SK-N-DZ (cell line): ENCODE measurements at places on chromosomes 1 and 21.
A peak's percentile ranks its signal among the peaks of the same experiment; 100 is the strongest.

DNA sequence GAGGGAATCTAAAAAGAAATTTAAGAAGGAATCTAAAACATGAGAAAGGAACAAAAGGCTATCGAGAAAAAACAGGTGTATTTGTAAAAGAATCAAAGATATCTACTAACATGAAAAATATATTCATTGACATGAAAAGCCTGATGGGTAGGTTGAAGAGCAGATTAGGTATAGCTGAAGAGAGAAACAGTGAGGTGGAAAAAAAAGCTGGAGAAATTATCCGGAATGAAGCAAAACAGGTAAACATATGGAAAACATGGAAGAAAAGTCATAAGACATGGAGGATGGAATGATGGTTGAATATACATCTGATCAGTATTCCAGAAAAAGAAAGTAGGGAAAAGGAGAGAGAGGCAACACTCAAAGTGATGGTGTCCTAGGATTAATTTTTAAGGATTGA, 9.6 kb downstream of the EVA1C start:
- DNase-seq = no peak

DNA sequence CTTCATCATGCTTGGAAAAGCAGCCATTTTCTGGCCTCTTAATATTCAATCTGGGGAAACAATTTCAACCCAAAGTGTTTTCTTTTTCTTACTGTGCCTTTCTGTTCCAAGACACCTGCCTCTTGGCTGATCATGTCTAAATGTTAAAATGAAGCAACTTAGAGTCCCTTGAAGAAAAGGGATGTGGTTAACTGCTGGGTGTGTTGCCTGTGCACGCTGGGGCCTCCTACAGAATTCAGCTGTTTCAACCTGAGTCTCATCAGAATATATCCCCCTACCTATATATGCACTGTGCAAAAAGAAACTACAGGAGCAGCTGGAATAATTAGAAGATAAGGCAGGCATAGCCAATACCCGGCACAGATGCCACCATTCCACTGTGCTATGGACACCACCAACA, 222.0 kb downstream of the OMA1 start:
- DNase-seq = no peak

DNA sequence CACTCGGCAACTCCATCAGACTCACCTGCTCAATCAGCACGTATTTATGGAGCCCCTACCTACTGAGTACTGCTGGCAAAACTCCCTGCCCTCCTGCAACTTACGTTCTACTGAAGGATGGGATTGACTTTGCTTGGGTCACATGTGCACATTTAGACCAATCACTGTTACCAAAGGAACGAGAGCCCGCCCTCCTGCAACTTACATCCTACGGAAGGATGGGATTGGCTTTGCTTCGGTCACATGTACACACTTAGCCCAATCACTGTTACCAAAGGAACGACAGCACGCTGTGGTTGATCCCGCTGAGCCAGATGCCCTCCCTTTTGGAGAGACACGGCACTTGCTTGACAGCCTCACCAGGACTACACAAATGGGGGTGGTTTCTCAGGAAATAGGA, 46.0 kb downstream of the UBIAD1 start:
- DNase-seq = peak; percentile 59

DNA sequence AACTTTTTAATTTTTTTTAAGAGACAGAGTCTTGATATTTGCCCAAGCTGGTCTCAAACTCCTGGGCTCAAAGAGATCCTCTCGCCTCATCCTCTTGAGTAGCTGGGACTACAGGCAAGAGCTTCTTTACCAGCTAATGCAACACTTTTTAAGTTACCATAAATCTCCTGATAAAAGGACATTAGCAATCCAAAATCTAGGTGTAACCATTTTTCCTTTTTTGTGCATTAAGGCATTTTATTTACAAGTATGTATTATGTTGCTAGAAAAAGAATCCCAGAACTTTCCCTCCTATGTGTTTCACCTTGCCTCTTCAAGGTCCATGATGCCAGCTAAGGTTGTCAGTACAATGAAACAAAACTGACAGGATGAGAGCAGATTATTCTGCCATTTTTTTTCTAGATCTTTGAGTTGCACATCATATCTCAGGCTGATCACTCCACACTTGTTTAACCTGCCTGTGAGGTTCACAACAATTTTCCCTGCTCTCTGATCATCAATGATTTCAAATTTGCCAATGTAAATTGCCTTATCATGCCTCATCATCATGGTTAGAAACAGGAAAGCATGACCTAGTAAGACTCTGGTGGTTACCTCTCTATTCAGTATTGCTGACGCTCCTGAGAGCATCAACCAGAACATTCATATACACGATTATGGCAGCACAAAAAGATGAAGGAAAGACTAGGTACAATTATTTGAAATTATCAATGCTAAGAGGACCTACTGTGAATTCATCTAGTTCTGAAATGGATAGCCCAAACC, 173.2 kb downstream of the EIF4G3 start:
- no peak for DNase-seq

GRCh38 chr1:20472860-20473711, 12.9 kb downstream of the CAMK2N1 start:
- peak; percentile 87 for DNase-seq

DNA sequence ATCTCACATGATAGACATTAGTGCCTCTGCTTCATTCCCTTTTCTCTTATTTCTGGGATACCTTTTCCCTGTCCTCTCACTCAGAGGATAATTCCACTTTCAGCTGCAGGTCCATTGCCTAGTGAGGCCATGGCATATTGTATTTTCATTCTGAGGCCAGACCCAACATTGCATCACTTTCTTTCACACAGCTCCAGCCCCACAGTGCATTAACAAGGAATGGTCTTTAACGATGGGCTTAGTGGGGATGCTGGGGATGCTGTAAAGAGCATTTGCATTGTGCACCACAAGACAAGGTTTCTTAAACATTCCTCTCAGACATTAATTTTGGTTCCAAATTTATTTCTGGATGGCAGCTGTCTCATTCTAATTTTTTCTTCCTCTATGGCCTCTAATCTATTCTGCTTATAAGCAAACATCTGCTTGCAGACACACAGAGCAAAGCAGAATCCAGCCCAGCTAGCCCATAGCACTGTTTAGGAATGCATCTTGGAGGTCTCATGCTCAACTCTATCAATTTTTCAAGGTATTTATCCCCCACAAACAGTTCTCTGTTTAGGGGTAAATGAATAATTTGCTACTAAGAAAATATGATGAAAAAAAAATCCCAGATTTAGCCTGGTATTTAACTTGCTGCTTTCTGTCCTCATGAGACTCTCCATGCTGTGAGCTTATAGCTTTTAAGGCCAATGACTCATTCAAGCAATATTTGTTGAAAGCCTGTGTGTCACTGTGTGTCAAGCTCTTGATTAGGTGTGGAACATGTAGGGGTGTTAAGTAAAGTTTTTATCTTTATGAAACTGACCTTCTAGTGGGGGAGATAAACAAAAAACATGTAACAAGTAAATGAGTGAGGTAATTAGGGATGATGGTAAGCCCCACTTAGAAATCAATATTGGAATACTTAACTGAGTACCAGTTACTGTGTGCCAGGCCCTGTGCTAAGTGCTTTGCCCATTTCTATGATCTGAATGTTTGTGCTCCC, 44.5 kb upstream of the CCDC190 start:
- DNase-seq = no peak

DNA sequence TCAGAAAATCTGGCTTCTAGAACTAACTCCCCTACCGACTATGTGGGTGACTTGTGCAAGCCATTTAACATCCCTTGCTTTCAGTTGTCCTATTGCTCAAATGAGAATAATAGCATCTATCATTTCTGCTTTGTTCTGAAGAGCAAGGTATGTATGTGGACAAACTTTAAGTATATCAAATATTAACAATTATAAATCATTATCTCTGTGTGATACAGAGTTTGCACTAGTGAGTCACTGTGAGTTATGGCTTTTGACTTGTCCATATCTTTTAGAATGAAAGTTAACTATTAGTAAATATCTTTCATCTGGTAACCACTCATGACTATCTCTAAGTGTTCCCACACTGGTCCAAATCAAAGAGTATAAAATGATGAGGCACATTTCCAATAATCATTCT, 812.9 kb upstream of the ADGRL2 start:
- no peak for DNase-seq

DNA sequence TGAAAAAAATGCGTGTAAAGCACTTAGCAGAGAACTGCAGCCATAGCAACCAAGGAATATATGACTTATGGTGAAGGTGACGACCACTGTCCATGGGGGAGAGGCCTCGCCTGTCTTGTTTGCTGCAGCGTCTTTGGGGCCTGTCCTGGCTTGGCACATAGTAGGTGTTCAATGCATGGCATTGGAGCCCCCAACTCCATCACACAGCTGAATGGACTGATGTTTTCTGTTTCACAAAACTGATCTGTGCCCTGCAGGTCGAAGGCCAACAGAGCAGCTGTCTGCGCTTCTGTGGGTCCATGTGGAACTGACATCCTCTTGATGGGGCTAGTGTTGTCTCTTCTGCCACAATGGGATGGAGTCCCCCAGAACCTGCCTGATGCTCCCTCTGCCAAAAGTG, 296.0 kb downstream of the PTPRU start:
- DNase-seq = no peak

DNA sequence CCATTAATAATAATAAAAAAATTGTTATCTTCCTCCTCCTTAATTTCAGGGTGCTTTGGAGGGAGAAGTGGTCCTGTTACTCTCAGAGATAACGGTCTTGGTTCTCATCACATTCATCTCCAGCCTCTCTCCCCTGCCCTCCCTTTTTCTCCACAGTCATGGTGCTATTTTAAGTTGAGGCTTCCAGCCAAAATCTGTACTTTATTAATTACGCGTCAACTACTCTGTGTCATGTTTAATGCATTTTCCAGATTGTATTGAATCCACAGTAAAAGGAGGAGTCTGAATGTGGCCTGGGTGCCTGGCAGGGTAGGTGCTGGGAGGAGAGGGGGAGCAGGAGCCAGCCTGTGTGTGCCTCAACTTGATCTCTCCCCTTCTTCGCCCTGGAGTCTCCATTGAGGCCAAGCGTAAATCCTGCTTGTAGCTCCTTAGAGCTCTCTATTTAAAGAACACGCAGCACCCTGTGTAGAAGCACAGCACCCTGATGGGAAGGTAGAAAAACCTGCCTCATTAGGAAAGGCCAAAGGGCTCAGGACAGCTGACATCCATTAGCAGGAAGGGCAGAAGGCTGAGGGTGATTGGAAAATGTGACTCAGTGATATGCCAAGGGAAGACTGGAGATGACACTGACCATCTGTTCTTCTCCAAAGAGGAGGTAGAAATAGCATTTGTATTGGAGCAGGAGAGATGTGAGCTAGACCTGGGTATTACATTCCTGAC, 82.4 kb downstream of the PLXNA2 start:
- DNase-seq = no peak

DNA sequence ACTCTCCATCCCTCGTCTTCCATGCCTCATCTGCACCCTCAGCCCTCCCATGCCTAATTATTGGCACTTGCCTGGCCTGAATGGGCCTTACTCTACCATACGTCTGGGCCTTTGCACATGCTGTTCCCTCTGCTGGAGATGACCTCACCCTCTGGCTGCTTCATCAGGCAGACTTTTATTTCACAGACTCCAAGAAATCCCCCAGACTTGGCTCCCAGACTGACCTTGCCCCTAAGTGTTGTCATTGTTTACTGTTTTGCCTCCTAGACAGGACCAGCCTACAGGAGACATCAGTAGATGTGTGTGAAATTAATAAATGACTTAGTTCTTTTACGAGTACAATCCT, 5.2 kb upstream of the AHDC1 start:
- DNase-seq = no peak

DNA sequence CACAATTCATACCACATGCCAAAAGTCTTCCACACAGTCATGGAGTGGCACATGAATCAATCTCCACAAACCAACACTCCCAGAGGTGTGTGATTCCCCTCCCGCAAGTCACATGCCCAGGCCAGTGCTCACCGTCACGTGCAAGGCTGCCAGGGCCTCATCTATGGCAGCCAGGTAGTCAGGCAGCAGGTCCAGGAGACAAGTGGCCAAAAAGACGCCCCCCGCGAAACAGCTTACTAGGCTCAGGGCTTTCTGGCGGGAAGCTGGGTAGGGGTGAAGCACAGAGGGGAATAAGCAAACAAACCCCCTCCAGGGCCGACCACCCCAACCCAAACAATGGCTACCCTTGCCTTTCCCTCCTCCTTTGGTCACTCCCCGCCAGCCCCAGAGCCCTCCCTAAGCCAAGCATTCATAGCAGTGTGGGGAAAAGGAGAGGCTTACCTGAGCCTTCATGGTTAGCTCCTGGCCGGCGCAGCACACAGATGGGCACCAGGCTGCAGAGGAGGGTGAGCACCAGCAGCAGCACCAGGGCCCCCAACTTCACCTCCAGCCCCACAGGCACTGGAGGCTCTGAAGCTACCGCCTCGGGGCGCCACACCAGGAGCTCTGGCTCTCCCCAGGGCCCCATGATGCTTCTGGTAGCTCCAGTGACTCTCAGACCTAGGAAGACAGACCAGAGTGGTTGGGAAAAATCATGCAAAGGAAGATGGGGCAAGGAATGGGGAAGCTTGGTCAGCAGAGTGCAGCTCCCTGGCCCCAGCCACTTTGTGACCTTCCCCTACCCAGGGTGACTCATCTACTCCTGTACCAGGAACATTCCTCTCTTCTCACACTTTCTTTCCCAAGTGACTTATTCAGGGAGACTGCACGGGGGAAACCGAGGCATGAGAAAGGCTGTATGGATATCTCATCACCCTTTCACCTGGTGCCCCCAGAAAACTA, 978 bp downstream of the SLC39A1 start:
- DNase-seq = no peak

DNA sequence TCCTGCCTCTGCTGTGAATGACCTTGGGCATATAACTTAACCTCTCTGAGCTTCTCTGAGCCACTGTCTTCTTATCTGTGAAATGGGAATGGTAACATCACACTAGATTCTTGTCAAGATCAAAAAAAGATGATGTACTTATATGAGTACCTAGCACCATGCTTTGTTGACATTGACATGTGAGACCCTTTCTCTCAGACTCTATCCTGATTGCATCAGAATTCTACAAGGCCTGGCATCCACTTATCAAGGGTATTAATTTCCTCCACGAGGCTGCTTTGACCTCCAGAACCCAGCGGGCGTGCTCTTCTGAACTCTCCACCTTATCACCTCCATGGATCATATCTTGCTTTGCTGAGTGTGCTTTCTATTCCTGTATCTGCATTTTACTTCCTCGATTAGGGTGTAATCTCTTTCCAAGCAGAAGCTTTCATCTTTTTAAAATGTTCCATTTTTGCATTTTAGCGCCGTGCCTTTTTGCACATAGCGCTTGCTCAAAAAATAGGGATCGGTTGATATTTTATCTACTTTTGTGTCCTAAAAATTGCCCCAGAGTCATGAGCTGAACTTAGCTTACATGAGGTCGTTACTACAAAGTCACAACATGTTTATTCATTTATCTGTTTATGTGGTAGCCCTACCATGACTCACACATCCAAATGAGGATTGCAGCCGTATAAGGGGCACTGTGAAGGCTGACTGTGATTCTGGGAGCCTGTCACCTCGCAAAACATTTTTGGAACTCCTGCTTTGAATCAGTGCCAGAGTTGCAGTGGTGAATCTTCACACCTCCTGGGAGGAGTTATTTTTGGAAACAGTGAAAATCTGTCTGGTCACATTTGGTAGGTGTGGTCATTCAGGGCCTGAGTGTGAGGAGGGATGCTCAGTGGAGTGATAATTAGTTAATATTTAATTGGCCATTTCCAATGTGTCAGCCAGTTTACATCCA, 63.2 kb downstream of the IER5 start:
- DNase-seq = peak; percentile 41

GRCh38 chr1:145837656-145838055, 7.8 kb upstream of the NUDT17 start:
- no peak for DNase-seq

GRCh38 chr1:16203550-16203949, 8.9 kb downstream of the ARHGEF19 start:
- no peak for DNase-seq

GRCh38 chr1:160251687-160252526, 10.4 kb downstream of the DCAF8 start:
- DNase-seq = peak; percentile 69

- no peak for DNase-seq
Observed at GRCh38 chr1:224151117-224151516, 31.9 kb upstream of the DEGS1 start.
